B cell (primary cell): ENCODE measurements at places on chromosomes 3 and 15. TPM values are rescaled to one million over a fixed set of nuclear protein-coding genes. Genes with fewer than 3 reads are reported as not detected.

The FBXW12 gene
- polyA plus RNA-seq: not detected in 2 replicates

The MAN2A2 gene
- polyA plus RNA-seq: 187 and 234 TPM in 2 replicates

The ZNF660 gene
- polyA plus RNA-seq: 0.49 and 0.92 TPM in 2 replicates

The CCR3 gene
- 0.13 and 0.19 TPM in 2 replicates for polyA plus RNA-seq

The CCDC13 gene
- polyA plus RNA-seq: 0.53 and 1.5 TPM in 2 replicates

The ROPN1 gene
- not detected in 2 replicates for polyA plus RNA-seq

The NLGN1 gene
- polyA plus RNA-seq: not detected in 2 replicates

The MFGE8 gene
- polyA plus RNA-seq: 13.6 and 18.9 TPM in 2 replicates

The IQCH gene
- 0.10 TPM in 1 of 2 replicates, not detected in the other for polyA plus RNA-seq

The PLAAT1 gene
- not detected in 2 replicates for polyA plus RNA-seq

The HTR3E gene
- not detected in 2 replicates for polyA plus RNA-seq

The ACVR2B gene
- polyA plus RNA-seq: 0.18 and 0.26 TPM in 2 replicates

The MANF gene
- polyA plus RNA-seq: 18.8 and 19.8 TPM in 2 replicates

The ZNF35 gene
- polyA plus RNA-seq: 1.4 and 2.5 TPM in 2 replicates

The NECTIN3 gene
- polyA plus RNA-seq: 0.19 TPM in 1 of 2 replicates, not detected in the other

The APBA2 gene
- 0.19 and 2.3 TPM in 2 replicates for polyA plus RNA-seq

The PYGO1 gene
- polyA plus RNA-seq: not detected in 2 replicates

The CEP152 gene
- 1.3 and 1.5 TPM in 2 replicates for polyA plus RNA-seq

The ACP3 gene
- 0.19 and 0.36 TPM in 2 replicates for polyA plus RNA-seq

The C3orf49 gene
- not detected in 2 replicates for polyA plus RNA-seq

The TMEM207 gene
- polyA plus RNA-seq: not detected in 2 replicates

The FRMD5 gene
- 0.14 TPM in 1 of 2 replicates, not detected in the other for polyA plus RNA-seq

The KNG1 gene
- not detected in 2 replicates for polyA plus RNA-seq

The PCOLCE2 gene
- polyA plus RNA-seq: not detected in 2 replicates

The XCR1 gene
- 0.01 and 0.06 TPM in 2 replicates for polyA plus RNA-seq

The ADAMTS9 gene
- polyA plus RNA-seq: 0.03 TPM in 1 of 2 replicates, not detected in the other

The CLDN16 gene
- not detected in 2 replicates for polyA plus RNA-seq

The GPR27 gene
- polyA plus RNA-seq: 0.04 and 0.07 TPM in 2 replicates

The PLS1 gene
- polyA plus RNA-seq: 0.13 TPM in 2 replicates

The IL20RB gene
- 0.22 and 0.58 TPM in 2 replicates for polyA plus RNA-seq

The PLIN1 gene
- 0.29 and 0.97 TPM in 2 replicates for polyA plus RNA-seq

The GALNT15 gene
- polyA plus RNA-seq: not detected in 2 replicates

The STX19 gene
- not detected in 2 replicates for polyA plus RNA-seq

The ABHD2 gene
- polyA plus RNA-seq: 4.3 and 7.1 TPM in 2 replicates

The CPA3 gene
- polyA plus RNA-seq: not detected in 2 replicates

The ADGRG7 gene
- not detected in 2 replicates for polyA plus RNA-seq

The GP5 gene
- 0.01 and 0.06 TPM in 2 replicates for polyA plus RNA-seq

The ECE2 gene
- not detected in 2 replicates for polyA plus RNA-seq

The IQCF5 gene
- polyA plus RNA-seq: not detected in 2 replicates

The STRA6 gene
- polyA plus RNA-seq: not detected in 2 replicates

The CEMIP gene
- not detected in 2 replicates for polyA plus RNA-seq

The ATRIP gene
- polyA plus RNA-seq: 10.5 and 12.6 TPM in 2 replicates

The IL16 gene
- polyA plus RNA-seq: 96.1 and 181 TPM in 2 replicates

The LINGO1 gene
- polyA plus RNA-seq: not detected in 2 replicates

The DNAH1 gene
- 59.2 and 60.9 TPM in 2 replicates for polyA plus RNA-seq

The CLSTN2 gene
- polyA plus RNA-seq: not detected in 2 replicates
